ENCODE measurements at places on chromosomes 4 and X.

GRCh38 chr4:105066401-105066800 lies 80.3 kb upstream of the TET2 start:
- no peak for DNase-seq

- no peak for DNase-seq
These were observed 229.4 kb upstream of the GALNTL6 start for GRCh38 chr4:171583790-171584189.

DNA sequence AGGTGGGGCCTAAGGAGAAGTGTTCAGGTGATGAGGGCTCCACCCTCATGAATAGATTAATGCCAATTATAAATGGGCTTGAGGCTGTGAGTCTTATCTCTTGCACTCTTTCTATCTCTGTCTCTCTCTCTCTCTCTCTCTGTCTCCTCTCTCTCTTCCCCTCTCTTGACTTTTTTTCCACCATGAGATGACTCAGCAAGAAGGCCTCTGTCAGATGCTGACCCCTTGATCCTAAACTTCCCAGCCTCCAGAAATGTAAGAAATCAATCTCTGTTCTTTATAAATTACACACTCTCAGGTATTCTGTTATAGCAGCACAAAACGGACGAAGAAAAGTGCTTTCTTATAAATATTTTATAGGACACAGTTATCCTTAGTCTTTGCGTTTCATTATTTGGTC lies 184.9 kb upstream of the PCDH7 start:
- DNase-seq, result no peak

DNA sequence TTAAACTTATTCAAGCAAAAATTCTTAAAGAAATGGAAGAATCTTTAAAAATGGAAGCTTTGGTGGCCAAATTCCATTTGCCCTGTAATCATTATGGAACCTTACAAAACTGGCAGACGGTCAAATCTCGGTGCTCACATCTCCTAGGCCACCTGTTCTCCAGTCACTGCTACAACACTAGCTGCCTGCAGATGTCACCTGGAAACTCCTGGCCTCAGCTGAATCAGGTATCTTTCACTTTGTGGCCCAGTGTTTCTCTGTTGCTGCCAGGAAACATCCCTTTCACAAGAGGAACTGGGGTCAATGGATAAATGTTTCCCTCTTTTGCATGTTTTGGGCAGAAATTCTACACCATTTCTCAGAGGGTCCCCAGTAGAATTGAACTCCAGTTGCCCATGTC lies 4.2 kb upstream of the CXCL3 start:
- no peak for DNase-seq

- DNase-seq, result no peak
These were observed 1724.0 kb downstream of the RPA4 start for GRCh38 chrX:98607739-98608138.

DNA sequence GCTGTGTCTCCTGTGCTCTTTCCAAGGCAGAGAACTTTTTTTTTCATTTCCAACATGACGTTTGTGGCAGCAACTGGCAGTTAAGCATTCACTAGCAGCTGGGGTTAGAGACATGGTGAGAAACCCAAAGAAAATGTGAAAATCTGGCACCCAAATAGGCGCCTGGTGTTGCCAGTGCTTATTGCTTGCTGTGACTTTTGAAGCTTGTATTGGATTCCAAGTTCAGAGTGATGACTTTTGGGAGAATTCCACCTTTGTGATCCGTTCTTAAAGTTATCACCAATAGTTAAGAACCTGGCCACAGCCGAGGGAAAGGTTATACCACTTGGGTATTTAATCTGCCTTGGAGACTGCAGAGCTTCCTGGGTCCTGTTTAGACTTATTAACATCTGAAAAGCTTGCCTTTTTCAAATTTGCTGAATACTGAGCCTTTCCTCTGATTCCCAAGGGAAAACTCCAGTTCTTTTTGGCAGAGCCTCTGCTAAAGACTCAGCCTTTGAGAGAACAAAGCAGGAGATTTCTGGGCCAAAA lies 101.0 kb downstream of the OPHN1 start:
- DNase-seq, result no peak

DNA sequence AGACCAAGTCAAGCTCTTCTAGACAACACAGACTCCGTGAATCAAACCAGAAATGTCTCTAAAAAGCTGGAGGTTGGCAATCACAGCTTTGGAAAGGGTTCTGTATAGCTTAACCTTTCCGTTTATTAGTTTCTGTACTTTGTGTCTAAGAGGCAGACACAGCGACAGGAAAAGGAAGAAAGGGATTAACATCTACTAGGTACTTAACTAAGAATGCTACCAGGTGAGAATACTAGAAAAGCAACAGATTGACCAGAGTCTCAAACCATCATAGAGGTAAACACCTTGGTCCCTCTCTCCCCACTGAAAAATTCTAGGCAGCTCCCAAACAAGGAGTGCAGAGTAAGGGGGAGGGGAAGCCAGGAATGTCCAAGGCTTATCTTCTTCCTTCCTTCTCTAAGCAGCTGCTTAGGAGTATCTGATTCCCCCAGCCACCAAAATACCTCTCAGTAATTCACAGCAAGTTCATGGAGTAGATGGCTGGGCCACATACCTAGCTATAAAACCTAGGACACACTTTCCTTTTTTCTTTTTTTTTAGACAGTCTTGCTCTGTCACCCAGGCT lies 80.8 kb downstream of the APBB2 start:
- DNase-seq, result no peak

DNA sequence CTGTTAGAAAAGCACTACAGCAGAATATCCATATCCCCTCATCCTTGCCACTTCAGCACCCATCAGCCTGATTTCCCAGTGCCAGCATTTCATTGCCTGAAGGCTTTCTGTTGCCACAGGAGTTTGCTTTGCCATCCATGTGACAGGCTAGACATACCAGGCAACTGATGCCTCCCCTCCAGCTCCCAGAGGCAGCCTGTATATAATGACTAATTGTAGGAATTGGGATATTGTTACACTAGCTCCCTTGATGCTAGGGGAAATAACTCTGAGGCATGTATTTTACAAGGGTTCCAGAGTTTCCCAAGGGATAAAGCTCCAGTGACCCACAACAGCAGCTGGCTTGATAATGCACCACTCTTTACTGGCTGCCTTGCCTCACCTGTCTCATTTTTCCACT lies 608.0 kb upstream of the FTHL17 start:
- no peak for DNase-seq

DNA sequence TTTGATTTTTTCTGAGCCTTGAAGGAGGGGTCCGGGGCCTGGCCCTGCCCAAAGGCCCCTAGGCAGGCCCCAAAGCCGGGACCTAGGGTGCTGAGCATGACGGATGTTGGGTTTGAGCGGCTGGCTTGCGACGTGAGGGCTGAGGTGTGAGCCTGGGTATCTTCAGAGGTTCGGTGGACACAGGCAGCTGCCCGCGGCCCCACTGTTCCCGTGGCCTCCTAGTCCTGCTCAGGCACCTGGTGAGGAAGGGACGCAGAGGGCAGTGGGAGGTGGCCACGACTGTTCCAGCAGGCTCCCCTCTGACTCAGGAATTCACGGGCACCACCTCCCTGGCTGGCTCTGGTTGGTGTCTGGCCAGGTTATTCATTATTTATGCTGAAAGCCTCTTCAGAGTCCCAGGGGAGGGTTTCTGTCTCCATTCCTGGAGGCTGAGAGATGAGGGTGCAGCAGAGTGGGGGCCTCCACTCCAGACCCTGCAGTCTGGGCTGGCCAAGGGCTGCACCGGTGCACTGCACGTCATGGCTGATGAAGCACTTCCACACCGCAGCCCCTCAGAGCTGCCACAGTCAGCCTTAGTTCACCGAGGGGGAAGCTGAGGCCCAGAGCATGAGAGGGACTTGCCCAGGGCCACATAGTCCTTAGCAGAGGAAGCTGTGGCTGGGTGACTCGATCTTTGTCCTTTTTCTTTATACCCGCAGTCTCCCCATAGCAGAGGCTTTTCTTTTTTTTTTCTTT lies 2.2 kb downstream of the MSANTD1 start:
- DNase-seq, result no peak

- peak; percentile 16 for DNase-seq
These were observed at the start of gene MFAP3L for GRCh38 chr4:170026253-170027021. TSS of gene MFAP3L (minus strand) at chr4:170026395. CDS start at chr4:170005877, 20,518 bp downstream.

- DNase-seq, result no peak
These were observed 9.8 kb upstream of the CCNG2 start for GRCh38 chr4:77147079-77147782.
